CD4-positive, alpha-beta T cell (primary cell): ENCODE measurements at places on chromosomes 1 and 21.

DNA sequence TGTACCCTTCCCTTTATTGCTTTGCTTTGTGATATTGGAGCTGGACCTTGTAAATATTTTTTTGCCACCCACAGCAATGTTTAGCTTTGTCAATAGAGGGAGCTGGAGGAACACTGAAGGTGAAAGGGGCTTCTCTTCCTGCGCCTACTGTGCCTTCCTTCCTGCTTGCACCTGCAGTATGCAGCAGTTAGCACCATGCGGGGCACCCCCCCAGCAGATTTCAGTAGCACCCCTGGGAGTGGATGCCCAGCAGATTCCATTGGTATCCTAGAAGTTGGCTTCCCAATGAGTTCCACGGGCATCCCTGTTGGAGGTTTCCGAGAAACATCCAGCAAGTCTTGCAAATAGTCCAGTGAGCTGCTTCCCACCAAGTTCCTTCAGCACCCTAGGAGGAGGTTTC is 25.6 kb downstream of the S100A10 start:
- DNase-seq = peak; percentile 81

GRCh38 chr1:20250340-20250989 is 40.2 kb upstream of the VWA5B1 start:
- DNase-seq = no peak

GRCh38 chr1:3712573-3713535 is 39.4 kb upstream of the CCDC27 start:
- no peak for DNase-seq

DNA sequence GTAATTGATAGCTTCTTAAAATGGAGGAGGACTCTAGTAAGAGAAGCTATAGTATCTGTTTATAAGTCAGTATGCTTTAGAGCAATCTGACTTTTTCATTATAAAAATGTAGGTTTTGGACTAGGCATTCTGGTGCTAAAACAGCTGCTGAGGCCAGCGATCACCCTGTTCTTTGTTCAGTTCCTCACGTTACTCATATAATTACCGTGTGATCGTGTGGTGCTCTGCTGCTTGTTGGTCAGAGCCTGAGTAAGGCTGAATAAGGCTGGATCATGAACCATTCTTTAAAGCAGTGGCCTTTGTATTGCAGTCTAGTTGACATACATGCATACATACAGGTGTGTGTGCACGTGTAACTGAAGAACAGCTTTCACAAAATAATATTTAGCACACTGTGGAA is 25.2 kb downstream of the CDC42 start:
- no peak for DNase-seq

GRCh38 chr1:80506216-80506615 is 1294.5 kb upstream of the ADGRL2 start:
- DNase-seq = no peak

GRCh38 chr1:47225430-47226100 is 6.5 kb downstream of the TAL1 start:
- DNase-seq = no peak

- no peak for DNase-seq
These were observed 141.1 kb downstream of the DISP1 start for GRCh38 chr1:222955964-222956363.

GRCh38 chr1:21830792-21831453 is 18.9 kb downstream of the LDLRAD2 start:
- DNase-seq = no peak

- no peak for DNase-seq
These were observed 3.0 kb upstream of the CD34 start for GRCh38 chr1:207913951-207914350.

DNA sequence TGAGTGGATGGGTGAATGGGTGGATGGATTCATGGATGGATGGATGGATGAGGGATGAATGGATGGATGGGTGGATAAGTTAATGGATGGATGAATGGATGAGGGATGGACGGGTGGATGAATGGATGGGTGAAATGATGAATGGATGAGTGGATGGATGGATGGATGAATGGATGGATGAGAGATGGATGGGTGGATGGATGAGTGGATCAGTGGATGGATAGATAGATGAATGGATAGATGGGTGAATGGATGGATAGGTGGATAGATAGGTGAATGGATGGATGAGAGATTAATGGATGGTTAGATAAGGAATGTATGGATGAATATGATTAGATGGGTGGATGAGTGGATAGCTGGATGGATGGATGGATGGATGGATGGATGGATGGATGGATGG is 313.5 kb downstream of the NPHP4 start:
- no peak for DNase-seq

GRCh38 chr1:160069460-160070231 is at the start of gene KCNJ10:
Gene KCNJ10, minus strand, starts transcription at chr1:160070160. Its CDS starts 27,628 bp downstream, at chr1:160042532.
- no peak for DNase-seq

- DNase-seq = peak; percentile 84
These were observed at the start of gene GSTM1 for GRCh38 chr1:109687641-109688499. Gene GSTM1, plus strand, starts transcription at chr1:109687817. Its CDS starts 57 bp downstream, at chr1:109687874.
